NB4 (cell line): ENCODE measurements at places on chromosomes 11 and 22.

DNA sequence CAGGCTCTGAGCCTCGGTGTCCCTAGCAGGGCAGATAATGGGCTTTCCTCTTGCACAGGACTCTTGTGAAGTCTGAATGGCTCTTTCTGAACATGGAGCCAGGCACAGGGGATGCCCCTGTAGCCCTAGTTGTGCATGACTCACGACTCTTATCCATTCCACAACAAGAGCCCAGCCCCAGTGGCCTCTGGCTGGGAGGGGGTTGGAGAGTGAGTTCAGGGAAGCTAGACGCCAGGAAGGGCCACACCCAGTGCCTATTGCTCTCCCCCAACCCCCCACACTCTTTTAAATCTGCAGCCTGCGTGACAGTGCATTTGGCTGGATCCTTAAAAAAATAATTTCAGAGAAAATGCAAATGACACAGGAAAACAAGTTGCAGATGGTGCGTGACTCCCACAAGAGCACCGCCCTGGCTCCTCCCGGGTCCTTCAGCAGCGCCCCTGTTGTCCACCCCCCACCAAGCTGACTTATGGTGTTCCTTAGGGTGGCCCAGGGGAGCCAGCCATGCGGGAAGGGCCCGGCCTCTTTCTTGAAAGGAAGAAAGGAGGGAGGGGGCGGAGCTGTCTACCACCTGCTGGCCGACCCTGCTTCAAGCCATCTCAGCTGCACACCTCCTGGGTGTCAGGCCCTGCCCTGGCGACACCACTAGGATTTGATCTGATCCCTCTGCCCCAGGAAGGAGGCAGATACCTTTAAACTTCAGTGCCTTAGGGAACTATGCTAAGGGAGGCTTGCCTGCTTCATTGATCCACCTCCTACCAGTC lies 74.7 kb downstream of the MN1 start:
- DNase-seq, result peak; percentile 42

DNA sequence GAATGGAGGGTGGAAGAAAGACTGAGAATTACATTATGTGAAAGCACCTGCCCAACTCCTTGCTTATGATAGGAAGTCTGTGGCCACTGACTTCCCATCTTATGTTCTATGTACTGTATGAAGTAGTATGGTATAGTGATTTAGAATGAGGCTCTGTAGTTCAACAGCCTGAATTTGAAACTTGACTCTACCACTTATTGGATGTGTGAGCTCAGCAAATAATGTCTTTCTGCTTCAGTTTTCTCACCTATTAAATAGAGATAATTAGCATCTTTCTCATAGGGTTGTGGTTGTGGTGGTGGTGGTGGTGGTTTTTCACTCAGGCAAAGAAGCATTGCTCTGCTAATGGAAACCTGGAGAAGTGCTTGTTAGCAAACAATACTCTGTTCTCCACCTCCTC lies 121.6 kb downstream of the PAX6 start:
- DNase-seq, result no peak

GRCh38 chr11:25737071-25737675 lies 594.8 kb upstream of the ANO3 start:
- DNase-seq, result no peak

- DNase-seq, result peak; percentile 33
These were observed 20.2 kb downstream of the BPIFC start for GRCh38 chr22:32444068-32444467.

DNA sequence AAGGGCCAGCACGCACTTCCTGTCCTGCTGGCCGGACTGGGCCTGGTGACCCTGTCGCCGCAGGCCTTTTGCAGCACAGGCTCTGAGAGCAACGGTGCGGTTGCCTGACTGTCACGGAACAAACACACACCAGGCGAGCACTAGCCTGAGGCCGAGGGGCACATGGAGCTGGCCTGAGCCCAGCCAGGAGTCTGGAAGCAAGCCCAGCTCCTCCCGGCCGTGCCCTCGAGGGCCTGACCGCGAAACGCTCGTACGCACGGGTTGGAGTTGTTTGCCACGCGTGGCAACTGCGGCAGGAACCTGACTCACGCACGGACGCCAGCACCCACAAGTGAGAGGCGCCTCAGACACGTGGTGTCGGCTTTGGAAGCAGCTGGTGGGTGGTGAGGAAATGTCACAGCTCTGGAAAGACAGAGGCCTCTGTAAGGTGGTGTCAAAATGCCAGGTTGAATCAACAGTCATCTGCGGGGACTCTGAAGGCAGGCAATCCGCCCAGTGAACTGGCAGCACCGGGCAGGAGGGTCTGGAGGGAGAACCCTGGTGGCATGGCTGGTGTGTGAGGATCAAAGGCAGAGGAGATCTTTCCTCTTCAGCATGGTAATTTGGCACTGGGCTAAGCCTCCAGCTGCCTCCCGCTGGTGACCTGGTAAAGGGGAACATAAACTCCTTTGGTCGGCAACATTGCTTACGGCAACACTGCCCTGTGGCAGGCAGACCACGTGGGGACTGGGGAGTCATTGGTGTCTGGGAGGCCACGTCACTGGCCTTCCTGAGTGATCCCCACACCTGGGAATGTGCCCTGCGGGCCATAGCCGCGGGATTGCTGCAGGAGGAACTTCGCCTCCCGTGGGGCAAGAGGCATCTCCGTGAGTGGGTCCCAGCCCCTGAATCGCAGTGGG lies 15.3 kb upstream of the IL17REL start:
- DNase-seq, result peak; percentile 30

GRCh38 chr11:73331138-73331916 lies 23.3 kb downstream of the ARHGEF17 start:
- no peak for DNase-seq

DNA sequence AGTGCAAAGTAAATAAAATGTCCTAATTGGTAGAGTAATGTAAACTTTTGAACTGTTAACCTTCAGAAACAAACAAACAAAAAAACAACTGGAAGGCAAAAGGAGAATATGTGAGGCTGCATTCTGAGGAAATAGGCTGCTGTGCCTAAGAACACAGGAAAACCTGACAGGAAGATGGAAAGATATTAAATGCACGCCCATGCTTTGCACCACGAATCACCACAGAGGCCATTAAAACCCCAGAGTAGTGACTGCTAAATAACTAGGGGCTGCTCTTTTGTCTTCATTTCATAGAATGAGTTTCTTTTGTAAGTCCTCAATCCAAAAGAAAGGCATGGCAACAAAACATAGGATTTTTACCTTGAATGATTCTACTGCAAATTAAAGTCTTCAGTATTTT lies 436.0 kb downstream of the RAB38 start:
- no peak for DNase-seq

DNA sequence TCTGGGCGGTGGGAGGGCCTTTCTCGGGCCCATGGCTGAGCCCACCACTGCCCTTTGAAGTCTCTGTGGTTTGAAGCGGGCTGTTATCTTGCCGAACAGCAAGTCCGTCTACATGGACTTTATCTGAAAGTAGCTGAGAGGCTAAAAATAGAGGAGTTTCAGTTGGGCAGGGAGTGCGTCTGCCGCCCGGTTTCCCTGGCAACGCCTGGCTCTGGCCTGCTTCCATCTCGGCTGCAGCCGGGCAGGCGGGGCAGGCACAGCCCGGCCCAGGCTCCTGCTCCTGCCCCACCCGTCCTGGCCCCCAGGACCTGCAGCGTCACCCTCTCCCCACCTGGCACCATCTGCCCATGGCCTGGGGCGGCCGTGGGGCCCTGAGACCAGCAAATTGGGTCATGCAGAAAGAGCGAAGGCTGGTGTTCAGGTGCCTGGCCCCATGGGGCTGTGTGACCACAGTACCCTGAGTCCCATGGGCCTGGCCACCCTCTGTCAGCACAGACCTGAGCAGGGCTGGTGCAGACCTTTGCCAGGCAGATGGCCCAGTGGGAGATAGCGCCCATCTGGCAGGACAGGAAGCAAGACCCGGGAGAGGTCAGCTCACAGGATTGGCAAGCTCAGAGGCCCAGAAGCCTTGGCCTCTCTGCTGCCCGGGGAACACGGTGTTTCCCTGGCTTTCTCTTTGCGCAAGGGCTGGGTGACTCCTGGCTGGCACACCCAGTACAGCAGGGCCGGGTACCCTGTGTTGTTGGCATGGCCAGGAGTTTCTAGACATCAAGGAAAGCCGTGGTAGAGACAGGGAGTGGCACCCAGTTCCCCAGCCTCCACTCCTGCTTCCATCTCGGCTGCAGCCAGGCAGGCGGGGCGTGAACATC lies 79.1 kb upstream of the KCNQ1OT1 start:
- DNase-seq, result peak; percentile 81

DNA sequence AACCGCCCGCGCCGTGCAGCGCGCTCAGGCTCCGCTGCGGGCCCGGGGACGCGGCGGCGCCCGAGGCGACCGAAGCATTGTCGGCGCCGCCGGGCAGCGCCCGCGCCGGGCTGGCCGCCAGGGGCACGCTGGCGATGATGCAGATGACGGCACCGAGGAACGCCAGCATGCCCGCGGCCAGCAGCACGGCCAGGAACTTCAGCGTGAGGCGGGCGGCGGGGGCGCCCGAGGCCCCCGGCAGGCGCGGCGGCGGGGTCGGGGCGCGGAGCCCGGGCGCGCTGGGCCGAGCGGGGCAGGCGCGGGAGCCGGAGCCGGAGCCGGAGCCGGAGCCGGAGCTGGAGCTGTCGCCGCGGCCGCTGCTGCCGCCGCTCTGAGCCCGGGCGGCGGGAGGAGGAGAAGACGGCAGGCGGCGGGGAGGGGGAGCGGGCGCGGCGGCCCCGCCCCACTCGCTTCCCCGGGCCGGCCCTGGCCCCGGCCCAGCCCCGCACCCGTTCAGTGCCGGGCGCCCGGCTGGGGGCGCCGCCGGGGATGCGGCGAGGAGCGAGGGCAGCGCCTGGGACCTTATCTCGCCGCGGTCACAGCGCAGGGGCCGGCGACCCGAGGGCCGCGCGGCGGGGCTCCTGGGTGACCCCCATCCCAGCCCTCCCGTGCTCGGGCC lies at the start of gene NPTXR:
Gene NPTXR, minus strand, starts transcription at position 372 of the 658 bp plus-strand sequence.
- DNase-seq, result peak; percentile 59

- DNase-seq, result no peak
These were observed 46.2 kb upstream of the SMCO4 start for GRCh38 chr11:93589347-93589746.

- no peak for DNase-seq
These were observed 420.4 kb upstream of the CCDC90B start for GRCh38 chr11:83706566-83706965.

DNA sequence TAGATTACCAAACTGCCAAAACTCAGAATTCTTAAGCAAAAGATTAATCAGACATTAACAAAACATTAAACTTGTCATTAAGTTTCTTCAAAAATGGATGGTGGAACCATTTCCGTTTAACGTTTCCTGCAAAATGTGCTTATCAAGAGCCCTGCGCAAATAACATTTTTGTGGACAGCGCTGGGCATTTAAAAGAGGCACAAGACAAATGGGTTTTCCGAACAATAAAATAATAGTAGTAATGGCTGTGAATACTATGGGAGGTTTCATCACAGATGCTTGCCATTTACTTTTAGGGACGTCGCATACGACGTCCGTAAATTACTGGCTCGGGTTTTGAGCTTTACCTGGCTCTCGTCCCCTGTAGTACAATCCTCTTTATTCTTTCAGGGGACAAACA lies 1.1 kb downstream of the NPAT start:
- DNase-seq, result peak; percentile 28

DNA sequence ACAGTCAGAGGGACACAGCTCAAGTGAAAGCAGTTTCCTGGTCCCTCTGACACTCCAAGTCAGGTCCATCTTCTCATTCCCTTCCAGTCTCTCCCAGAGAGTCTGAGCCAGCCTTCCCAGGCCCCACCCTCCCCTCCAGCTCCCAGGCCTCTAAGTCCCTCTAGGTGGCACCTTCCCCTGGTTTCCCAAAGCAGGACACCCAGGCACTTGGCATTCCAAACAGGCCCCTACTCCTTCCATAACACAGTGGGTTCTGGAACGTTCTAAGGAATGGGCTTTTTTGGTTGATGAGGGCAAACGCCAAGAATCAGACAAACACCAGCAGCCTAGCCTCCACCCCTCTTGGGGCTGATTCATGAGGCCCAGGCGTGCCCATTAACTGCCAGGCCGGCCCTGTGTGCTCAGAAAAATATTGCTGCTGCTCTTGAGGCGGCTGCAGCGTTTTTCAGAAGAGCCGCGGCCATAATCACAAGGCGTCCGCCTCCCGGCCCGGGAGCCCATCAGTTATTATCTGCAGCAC lies 418.7 kb downstream of the SOX6 start:
- DNase-seq, result no peak

- DNase-seq, result no peak
These were observed 10.8 kb upstream of the TECTA start for GRCh38 chr11:121090145-121090721.

GRCh38 chr11:94885133-94885532 lies 88.2 kb downstream of the CWC15 start:
- DNase-seq, result no peak

DNA sequence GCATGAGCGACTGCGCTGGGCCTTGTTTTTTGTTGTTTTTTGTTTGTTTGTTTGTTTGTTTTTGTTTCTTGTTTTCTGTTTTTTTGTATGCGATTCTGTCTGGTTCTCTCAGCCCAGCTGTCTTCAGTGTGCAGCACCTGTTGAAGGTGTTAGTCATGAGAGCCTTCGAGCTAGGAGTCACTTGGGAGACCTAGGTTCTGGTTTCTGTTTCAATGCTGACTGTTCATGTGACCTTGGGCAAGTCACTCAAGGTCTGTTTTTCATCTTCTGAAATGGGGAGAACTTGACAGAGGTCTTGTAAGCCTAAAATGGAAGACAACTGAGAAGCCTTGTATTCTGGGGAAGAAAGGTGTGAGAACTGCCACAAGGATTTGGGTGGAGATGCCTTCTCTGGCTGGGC lies 1.8 kb downstream of the DCPS start:
- no peak for DNase-seq

- DNase-seq, result no peak
These were observed 335.6 kb upstream of the LRRC4C start for GRCh38 chr11:41795004-41795403.

- DNase-seq, result no peak
These were observed 336.1 kb downstream of the CTTN start for GRCh38 chr11:70734379-70734778.

DNA sequence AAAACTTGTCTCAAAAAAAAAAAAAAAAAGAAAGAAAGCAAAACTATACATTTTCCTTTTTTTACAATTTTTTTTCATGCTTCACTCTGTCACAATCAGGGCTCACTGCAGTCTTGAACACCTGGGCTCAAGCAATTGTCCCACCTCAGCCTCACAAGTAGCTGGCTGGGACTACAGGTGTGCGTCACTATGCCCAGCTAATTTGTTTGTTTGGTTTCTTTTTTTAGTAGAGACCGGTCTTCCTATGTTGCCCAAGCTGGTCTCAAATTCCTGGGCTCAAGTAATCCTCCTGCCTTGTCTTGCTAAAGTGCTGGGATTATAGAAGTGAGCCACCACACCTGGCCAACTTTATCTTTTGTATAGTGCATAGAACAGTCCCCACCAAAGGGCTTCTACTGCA lies 15.0 kb upstream of the CXCR5 start:
- DNase-seq, result no peak
